Stimulated activated CD4-positive, alpha-beta T cell treated with anti-CD3 and anti-CD28 coated beads, TNF-alpha, amount 100 ng/mL, for 1 hour (primary cell): ENCODE measurements at places on chromosomes 3 and 15.

DNA sequence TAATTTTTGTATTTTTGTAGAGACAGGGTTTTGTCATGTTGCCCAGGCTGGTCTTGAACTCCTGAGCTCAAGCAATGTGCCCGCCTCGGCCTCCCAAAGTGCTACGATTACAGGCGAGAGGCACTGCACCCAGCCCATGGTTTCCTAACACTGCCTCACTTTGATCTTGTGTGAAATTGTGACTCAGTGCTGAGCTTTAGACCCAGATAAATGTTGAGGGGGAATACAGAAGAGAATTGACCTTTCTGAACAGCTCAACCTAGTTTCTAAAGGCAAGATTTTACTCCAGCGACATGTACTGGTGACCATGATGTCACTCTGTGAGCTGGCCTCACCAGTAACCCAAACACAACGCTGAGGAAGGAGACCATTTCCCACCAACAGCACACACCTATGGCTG lies 73.5 kb downstream of the ATP1B3 start:
- no peak for DNase-seq

- no peak for DNase-seq
These were observed 16.4 kb downstream of the PRR23E start for GRCh38 chr3:127209155-127209839.

DNA sequence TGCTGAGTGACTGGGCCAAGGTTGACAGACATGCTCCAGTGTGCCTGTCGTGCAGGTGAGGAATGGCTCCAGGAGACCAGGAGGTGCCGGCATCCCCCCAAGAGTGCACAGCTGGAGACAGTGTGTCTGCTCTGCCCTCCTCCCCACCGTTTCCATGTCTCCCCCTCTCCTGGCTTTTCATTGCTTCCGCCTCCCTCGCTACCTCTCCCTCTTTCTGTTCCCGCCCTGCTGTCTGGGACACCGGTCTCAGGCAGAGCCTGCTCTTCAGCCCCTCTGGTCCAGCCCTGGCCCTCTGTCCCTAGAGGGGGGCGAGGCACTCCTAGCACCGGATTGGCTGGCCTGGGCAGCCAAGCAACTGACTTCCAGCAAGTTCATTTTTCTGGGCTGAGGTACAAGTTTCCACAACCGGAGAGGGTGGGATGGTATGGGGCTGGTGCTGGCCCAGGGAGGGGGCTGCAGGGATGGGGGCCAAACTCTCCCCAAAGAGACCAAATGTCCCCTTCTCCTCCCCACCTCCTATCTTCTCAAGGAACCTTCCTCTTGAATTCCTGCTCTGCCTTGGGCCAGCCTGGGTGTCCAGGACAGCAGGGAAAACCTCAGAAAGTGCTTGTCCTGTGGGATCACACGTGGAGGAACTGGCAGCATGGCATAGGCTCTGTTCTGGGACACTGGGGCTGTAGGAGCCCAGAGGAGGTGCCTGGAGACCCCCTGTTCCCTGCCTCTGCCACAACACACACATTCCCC lies 32.6 kb downstream of the PRKCD start:
- DNase-seq: no peak

DNA sequence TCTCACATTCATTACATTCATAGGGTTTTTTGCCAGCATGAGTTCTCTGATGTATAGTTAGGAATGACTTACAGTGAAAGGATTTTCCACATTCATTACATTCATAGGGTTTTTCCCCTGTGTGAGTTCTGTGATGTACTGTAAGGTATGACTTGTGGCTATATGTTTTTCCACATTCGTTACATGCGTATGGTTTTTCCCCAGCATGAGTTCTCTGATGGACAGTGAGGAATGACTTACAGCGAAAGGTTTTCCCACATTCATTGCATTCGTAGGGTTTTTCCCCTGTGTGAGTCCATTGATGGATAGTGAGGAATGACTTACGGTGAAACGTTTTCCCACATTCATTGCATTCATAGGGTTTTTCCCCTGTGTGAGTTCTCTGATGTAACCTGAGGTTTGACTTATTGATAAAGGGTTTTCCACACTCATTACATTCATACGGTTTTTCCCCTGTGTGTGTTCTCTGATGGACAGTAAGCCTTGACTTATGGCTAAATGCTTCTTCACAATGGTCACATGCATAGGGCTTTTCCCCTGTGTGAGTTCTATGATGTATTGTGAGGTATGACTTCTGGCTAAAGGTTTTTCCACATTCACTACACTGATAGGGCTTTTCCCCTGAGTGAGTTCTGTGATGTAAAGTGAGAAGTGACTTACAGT lies 47.4 kb downstream of the ZNF717 start:
- no peak for DNase-seq

GRCh38 chr3:17179381-17180205 lies 294.8 kb downstream of the PLCL2 start:
- no peak for DNase-seq

DNA sequence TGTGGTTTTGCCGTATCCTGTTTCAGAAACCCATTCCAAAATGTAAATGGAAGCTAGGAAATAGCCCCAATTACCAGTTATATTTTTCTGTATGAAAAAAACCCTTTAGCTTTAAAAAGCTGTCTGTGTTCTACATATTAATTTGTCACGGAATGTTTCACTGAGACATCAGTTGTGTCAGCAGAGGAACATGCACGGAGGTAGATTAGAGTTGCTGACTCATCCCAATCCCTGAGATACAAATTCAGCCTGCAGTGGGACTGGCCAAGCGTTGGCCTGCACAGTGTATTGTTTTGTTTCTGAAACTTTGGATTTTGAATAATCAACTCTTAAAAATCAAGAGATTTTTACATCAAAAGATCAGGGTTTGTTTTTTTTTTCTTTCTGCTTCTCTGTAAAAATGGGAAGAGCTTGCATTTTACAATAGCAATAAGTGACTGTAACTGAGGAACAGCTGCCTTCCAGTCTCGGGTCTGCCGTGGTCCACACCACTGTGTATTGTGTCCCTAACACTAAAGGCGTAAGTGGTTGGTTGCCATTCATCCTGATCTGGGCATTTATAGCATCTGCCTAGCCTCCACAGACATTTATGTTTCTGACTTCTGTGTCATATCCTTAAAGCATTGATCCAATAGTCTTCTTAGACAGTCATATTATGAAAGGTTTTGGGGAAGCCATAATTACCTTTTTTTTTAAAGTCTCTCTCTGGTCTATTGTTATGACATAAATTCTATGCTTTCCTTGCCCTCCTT lies 218.1 kb downstream of the ADAMTSL3 start:
- no peak for DNase-seq

DNA sequence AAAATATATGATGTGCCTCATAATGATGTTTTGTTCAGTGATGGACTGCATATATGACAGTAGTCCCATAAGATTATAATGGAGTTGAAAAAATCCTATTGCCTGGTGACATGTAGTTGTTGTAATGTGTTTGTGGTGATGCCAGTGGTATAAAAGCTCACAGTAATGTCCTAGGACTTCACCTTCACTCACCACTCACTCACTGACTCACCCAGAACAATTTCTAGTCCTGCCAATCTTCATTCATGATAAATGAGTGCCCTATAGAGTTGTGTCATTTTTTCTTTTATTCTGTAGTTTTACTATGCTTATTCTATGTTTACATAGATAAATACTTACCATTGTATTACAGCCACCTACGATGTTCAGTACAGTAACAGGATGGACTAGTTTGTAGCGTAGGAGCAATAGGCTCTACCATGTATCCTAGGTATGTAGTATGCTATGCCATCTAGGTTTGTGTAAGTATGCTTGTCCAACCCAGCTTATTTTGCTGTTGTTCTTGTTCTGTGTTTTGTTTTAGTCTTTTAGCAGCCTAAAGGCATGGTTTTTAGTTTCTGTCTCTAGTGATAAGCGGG lies 88.5 kb upstream of the LRRFIP2 start:
- no peak for DNase-seq

- DNase-seq: no peak
These were observed 312.1 kb downstream of the SLC9A9 start for GRCh38 chr3:143535994-143536784.

DNA sequence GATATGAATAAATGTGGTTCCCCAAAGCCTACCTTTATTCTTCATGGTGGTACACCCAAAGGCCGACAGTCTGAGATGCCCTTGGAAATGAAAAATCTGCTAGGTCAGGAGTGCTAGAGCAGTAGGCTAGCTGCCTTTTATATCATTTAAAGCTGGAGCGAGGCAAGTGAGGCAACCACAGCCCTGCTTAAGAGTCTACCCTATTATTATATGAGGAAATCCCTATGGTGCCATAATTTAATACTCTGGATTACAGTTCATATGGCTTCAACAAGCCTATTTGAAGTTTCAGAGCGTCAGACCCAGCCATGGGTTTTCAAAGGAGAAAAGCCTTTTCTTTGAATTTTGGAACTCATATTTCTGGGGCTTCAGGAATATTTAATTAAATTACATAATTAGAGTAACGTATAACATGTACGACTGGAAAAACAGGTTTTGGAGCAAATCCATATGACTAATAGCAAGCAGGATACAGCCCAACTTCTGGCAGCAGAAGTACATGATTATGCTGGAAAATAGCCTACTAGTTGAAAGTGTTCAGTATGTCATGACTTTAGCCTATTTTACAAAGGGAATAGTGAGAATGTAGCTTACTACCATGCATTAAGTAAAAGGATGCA lies 18.0 kb upstream of the SLTM start:
- DNase-seq: no peak

DNA sequence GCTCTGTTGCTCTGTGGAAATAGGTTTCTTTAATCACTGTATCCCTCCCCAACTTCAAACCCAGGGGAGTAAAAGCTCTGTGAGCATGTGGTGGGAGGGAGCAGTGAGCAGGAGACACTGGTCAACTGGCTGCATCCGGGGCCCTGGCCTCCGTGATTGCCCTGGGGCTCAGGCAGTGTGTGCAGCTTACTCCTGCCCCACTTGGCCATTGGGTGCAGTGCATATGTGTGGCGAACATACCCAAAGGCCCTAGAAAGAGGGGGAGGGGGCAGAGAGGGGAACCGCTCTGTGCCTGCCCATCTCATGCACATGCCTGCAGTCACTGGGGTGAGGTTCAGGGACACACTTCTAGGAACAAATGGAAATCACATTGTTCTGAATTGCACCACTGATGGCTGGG lies 378.7 kb downstream of the ZBBX start:
- no peak for DNase-seq

- DNase-seq: no peak
These were observed 78.5 kb downstream of the CHCHD6 start for GRCh38 chr3:126782536-126782935.

DNA sequence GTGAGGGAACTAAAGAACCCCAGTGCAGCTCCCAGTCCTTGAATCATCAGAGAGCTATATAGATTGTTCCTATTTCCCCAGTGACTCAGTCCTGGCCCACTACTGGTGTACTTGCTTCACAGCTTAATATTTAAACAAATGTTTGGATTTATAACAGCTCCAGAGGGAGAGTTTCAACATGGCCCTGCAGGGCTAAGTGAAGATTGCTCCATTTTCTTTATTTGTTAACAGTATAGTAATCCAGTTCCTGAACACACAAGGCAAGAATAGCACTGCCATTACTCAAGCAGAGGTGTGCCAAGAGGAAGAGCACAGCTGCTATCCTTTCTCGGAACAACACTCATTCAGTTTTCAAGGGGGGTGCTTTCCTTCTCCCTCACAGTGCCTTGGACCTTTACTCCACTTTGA lies 6.5 kb downstream of the SQOR start:
- DNase-seq: no peak

- no peak for DNase-seq
These were observed 467.0 kb upstream of the RASGRP1 start for GRCh38 chr15:39031596-39031995.
